ENCODE measurements at places on chromosomes 2 and 18.

- DNase-seq, result peak; percentile 44
These were observed 141.1 kb downstream of the RBMS1 start for GRCh38 chr2:160352500-160352899.

GRCh38 chr2:98875081-98875728 lies 60.8 kb downstream of the CRACDL start:
- DNase-seq, result no peak

DNA sequence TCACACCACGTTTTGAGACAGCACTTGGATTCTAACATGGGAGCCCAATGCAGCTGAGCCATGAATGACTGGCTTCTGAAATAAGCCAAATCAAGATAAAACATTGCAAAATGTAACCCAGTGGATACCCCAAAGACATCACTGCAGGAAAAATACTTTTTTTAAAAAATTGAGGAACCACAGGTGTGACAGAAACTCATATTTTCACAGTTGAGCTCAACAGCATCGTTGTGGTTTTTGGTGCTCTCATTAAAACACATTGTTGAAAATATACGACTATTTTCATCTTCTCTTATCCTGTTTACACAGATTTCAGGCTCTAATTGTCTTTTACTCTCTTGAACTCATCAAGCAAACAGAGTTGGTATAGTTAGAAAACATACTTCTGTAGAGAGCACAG lies 429.3 kb upstream of the VRK2 start:
- no peak for DNase-seq

DNA sequence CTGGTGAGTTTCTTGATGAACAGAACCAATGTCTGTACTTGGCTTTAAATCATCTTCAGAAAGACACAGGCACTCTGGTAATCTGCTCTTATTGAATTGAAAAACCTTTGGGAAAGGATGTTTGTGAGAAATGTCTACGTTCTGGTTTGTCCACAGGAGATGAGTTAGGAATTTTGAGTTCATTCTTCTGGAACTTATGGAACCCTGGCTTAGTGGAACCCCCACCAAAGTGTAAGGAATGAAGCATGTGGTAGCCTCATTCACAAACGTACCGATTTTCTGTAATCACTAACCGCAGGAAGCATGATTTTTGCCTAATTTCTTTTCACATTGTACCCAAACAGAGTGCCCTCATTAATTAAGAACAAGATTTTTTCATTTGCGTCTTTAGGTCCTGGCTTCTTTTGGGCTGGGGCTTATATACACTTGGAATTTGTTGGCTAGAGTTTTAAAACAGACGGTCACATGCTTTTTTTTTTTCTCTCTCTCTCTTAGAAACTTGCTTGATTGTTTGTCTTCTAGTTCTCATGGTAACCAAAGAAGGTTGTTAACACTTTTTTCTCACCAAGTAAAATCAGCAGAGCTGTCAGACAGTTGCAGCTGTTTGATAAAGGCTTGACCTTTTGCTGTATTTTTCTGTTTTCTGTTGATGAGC lies 314.1 kb upstream of the THUMPD2 start:
- no peak for DNase-seq

DNA sequence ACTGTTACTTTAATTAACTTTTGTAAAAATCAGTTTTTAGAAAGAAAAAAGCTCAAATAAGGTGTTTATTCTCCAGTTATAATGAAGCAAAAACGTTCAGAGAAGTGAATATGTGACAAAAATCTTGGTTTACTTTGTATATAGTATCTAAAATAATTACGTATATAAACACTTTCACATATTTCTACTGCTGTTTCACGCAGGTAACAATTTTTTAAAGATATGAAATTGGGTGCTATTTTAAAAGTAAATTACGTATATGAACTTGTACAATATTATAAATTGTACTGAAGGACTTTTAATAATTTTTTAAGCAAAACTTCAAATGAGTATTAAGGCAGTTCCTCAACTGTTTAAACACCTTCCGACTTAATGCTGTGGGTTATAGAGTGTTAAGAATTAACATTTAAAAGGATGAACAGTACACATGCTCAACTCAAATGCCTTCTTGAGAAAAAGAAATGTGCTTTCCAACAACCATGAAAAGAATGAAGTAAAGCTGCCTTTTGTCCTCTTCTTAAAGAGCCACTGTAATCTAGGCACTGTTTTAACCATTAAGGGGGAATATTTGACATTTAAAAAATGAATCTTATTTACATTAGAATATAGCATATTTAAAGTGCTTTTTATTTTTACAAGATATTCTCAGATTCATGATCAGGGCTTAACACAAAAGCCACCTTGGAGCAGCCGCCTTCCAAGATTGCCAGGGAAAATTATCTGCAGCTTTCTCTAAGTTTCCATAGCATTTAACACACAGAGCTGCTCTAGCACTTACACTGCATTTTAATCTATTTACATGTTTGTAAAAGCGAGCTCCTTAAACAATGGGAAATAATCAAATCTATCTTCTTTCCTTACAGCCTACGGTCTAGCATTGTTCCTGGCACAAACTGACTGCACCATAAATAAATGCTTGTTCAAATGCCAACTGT lies 56.5 kb upstream of the CDKL4 start:
- DNase-seq, result no peak

- peak; percentile 82 for DNase-seq
These were observed at the start of gene PER2 for GRCh38 chr2:238287737-238288649. Gene PER2 (minus strand): TSS chr2:238288610. CDS start chr2:238277936, 10,674 bp downstream.

GRCh38 chr2:240624950-240625621 lies at the start of gene GPR35:
Gene GPR35 (plus strand): TSS chr2:240625480. CDS start chr2:240629953, 4,473 bp downstream.
- DNase-seq, result peak; percentile 68

- DNase-seq, result no peak
These were observed 70.1 kb upstream of the LGALSL start for GRCh38 chr2:64383881-64384280.

DNA sequence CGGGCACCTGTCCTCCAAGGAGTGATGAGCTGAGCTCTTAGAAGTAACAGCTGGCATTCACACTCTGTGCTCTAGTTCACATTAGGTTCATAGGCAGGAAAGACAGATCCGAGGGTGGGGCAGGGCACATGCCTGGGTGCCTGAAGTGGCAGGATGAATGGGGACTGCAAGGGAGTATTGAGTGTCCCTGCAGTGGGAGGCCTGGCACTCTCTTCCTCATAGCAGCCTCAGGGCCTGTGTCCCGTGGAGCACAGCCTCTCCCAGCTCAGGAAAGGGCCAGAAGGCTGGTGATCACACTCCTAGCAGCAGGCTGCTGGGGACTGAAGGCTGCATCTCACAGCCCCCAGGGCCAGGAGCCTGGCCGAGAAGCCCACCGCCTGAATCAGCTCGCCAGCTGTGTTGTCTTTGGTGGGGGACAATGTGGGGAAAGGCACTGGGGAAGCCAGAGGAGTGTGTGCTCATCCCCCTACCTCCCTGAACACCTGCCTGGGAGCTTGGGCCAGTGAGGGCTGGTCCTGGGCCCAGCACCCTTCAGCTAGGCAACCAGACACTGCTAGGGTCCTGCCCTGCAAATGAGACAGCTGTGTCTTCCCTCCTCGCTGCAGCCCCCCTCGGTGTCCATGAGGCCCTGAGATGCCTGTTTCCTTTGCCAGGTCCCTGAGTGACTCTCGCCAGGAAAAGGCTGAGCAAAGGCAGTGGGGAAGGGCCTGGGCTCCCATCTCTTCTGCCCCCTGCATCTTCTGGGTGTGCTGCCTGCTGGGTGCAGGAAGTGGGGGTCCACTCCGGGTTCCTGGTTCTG lies 48.2 kb upstream of the HS6ST1 start:
- DNase-seq, result no peak

GRCh38 chr2:208466151-208466919 lies 59.7 kb downstream of the PTH2R start:
- DNase-seq, result peak; percentile 35

DNA sequence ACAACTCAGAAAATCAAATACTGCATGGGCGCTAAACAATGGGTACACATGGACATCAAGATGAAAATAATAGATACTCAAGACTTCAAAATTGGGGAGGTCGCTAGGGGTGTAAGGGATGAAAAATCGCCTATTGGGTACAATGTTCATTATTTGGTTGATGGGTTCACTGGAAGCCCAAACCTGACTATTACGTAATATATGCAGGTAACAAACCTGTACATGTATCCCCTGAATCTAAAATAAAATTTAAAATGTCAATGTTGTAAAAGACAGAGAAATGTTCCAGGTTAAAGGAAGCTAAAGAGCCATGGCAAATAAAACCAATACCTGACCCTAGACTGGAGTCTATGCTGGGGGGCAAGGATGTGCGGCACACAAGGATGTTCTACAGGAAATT lies 80.4 kb upstream of the CCBE1 start:
- no peak for DNase-seq

DNA sequence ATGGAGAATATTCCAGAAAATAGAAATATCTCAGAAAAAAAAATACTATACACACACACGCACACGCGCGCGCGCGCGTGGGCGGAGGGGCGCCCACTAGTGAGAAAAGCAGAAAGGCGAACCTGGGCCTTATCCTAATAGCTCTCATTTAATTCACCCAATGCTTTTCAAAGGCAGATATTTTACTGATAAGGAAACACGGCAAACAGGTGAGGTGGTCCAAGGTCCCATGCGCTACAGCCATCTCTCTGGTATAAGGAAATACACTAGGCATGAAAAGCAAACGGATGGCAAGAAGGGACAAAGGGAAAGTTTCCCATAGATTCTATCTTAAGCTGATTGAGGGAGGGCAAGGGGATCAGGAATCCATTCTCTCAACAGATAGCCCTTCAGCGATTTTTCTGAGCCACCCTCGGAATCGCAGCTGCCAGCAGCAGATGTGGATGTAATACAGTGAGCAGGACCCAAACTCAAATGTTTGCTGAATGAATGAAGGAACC lies 136.7 kb downstream of the TMEM247 start:
- peak; percentile 3 for DNase-seq

DNA sequence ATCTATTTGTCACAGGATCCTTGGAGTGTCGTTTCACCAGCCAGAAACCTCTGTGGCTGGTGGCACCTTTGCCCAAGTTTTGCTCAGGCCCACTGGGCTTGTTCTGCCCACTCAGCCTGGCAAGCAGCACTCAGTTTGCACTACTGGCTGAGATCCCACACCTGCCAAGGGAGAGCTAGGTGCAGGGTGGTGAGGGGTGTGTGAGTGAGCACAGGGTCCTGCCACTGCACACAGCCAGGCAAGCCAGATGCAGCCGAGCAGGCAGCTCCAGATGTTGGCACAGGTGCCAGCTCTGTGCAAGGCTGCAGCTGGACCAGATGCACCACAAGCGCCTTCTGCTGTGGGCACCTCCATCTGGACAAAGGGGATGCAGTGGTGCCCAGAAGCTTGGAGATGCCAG lies 281.7 kb upstream of the UBE2E3 start:
- no peak for DNase-seq

GRCh38 chr2:217935901-217936684 lies 66.7 kb downstream of the TNS1 start:
- DNase-seq, result no peak

- DNase-seq, result no peak
These were observed 27.4 kb downstream of the TFPI start for GRCh38 chr2:187526792-187527191.

GRCh38 chr18:35497027-35497369 lies 762 bp downstream of the INO80C start:
- DNase-seq, result peak; percentile 33

- DNase-seq, result no peak
These were observed 12.8 kb downstream of the PGAP1 start for GRCh38 chr2:196913691-196914090.

DNA sequence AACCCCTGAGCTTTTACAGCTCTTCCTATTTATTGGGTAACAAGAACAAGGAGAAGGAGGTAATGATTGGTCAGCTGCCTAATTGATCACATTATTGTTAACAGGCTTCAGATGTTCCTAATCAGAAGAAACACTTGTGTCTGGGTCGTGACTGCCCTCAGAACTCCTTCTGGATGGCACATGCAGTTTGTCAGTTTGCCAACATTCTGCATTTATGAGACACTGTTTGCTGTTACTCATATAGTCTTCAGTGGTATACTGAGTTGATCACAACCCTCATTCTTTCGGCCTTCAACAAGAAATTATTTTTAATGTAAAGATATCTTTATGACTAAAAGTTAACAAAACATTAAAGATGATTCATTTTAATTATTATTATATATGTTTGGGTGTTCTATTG lies 95.7 kb upstream of the DOCK10 start:
- DNase-seq, result peak; percentile 22

GRCh38 chr2:186437719-186438118 lies 48.3 kb upstream of the ZC3H15 start:
- DNase-seq, result no peak

- peak; percentile 91 for DNase-seq
These were observed 300.6 kb downstream of the AFF3 start for GRCh38 chr2:99841749-99842148.

DNA sequence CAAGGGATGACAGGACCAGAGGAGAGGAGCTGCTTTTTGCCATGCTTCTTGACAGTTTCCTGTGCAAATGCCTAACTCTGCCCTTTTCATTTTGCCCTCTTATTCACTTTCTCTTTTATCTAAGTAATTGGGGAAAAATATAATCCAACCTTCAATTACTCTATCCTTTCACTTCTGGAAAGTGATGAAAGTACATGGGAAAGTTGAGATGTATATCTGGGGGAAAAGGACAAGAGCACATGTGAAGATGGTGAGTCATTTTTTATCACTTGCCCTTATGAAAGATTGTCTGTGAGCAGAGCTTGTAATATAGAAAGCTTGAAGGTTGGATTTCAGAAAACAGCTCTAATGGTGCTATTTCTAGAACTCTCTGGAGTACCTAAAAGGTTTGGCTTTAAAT lies 1070.7 kb downstream of the CNTNAP5 start:
- DNase-seq, result peak; percentile 18

GRCh38 chr18:23538870-23539269 lies 35.6 kb downstream of the RMC1 start:
- DNase-seq, result no peak

DNA sequence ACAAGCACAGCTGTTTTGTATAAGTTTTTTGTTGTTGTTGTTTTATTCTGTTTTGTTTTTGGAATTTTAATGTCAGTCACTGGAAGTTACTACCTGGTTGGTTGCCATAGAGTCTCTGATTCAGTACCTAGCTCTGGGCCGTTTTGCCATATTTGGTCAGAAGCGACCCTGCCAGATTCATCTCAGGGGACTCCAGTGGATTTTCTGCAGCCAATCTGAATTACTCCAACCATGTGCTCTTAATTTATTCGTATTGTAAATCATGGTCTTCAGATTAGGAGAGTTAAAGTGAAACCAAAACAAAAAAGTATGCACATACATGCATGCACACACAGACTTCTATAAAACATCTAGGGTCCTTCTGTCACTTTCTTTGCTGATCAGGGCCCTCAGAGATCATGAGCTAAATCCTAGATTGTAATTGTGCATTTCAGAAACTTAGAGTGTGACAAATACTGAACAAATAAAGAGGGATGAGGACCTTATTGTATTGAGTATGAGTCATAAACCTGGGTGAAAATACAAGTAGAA lies 317.4 kb upstream of the UBE2E3 start:
- DNase-seq, result peak; percentile 30

- no peak for DNase-seq
These were observed 210.0 kb upstream of the SIX3 start for GRCh38 chr2:44731505-44731904.

- DNase-seq, result no peak
These were observed 12.6 kb downstream of the HK2 start for GRCh38 chr2:74846481-74846880.

- no peak for DNase-seq
These were observed 20.5 kb downstream of the DAPL1 start for GRCh38 chr2:158815658-158816057.

All from HT1080 (cell line).